CD4-positive, alpha-beta T cell treated with Interleukin-4 for 4 hours (primary cell): ENCODE measurements at places on chromosomes 3 and 15.

GRCh38 chr15:42691308-42691707 is 45.6 kb downstream of the CDAN1 start:
- no peak for DNase-seq

GRCh38 chr3:194937882-194938321 is 252.2 kb downstream of the FAM43A start:
- DNase-seq: no peak

DNA sequence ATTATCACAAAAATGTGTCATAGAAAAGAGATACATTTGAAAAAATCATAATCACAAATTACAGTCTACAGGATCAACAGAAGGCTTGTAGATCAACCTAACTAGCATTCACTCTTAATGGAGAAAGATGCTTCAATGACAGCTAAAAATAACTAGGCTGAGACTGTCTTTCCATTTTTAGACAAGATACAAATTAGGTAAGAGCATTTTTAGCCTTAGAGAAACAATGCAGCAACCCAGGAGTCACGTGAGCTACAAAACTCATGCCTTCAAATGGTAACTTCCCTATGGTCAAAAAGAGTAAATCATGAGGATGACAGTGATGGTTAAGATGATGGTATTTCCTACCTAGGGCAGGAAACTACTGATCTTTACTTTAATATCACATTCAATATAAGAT is 415.4 kb downstream of the MAGI1 start:
- DNase-seq: no peak

DNA sequence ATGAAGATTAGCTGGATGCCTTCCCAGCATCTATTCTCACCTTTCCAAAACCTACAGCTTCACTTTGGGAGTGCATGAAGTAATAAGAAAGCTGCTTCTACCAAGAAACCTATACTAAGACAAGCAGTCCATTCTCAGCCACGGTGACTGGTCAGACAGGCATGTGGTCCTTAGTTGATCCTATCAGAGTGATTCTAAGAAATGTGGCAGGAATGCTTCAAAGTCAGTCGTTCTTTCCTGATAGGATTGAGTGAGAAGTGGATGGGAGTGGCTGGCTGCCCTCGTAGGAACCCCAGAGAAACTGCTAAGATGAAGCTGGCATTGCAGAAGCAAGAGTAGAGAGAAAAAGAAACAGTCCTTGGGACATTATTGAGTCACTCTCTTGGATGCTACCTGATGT is 16.6 kb downstream of the FOXB1 start:
- DNase-seq: no peak

DNA sequence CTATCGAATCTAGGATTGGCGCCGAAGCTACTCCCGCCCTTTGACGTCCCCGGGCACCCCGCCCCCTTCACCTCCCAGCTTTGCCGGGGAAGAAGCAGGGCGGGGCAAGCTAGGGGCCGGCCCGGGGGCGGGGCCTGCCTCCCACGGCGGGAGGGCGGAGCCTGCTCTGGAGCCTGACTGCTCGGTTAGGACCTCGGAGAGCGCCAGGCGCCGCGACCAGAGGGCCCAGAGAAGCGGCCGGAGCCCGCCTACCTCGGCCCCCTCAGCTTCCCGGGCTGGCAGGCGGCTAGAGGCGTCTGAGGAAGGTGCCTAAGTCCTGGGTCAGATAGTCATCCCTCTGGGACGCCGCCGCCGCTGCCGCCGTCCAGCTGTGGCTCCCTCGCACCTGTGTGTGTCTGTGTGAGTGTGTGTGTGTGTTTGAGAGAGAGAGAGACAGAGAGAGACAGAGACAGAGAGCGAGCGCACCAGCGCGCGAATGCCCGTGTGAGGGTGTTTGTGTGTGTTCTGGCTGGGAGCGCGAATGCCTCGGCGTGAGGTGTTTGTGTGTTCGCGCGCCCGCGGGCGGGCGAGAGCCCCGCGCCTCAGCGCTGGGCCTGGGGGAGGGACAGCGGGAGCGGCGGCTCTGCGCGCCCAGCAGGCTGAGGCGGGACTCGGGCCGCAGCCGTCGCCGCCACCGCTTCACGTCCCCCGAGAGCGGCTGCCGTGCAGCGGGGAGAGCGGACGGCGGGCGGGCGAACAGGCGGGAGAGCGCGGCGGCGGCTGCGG is at the start of gene STXBP5L:
Gene STXBP5L (plus strand): TSS at position 176 of the 765 bp plus-strand sequence. CDS start 1,374 bp downstream, outside the sequence.
- DNase-seq: no peak
